ENCODE measurements at places on chromosomes 3 and 15.

- no peak for DNase-seq
Measured at GRCh38 chr3:126540342-126540849, 16.4 kb downstream of the CHST13 start.

GRCh38 chr3:16496008-16496407 lies 17.5 kb downstream of the RFTN1 start:
- no peak for DNase-seq

DNA sequence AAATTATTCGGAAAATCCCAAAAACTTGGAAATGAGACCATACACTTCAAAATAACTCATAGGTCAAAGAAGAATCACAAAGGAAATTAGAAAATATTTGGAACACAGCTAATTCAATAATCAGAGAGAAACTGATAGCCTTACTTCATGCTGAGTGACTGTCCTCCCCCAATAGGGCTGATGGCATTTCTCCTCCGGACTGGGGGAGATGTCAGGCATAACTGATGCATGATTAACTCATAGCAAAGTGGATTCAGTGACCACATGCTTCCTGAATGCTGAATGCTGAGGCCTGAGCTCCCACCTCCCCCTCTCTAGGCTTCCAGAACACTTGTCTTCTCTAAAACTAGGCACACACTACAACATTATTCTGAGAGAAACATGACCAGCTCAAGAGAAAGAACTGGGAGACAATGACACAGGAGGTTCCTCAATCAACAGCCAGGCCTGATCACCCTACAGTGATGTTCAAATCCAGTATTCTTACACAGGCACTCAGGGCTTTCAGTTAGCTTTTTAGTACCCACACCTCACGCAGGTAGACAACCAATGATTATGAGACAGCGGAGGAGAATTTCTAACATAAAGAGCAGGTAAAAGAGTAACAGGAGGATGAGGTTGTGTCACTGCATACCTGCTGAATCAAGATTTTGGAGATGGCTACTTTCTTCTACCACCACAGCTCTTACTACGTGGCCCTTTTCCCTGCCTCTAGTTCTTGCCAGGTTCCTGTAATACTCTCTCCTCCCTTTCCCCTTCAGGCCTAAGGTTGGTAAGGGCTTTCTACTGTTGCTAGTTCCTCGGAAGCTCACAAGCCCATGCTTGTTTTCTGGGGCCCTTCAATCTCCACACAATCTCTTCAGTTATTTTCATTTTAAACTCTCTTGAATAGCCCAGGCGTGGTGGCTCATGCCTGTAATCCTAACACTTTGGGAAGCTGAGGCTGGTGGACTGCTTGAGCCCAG lies 96.1 kb downstream of the FMN1 start:
- DNase-seq: no peak

DNA sequence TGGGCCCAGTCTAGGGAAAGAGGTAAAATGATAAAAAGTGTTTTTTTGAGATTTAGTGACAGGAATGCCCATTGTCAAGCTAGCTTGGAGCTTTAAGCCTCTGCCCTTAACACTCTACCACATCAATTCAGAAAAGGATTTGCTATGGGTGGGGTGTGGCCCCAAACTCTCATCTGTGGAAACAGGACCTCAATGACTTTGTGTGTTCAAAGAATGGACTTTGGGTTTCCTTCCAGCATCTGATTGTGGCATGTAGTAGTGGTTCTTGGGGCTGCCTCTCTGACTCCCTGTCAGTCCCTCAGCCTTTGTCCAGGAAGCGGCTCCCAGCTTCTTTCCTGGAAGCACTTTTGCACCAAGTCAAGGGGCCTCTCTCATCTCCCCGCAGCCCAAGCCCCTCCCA lies 56.1 kb downstream of the CCNL1 start:
- peak; percentile 37 for DNase-seq

DNA sequence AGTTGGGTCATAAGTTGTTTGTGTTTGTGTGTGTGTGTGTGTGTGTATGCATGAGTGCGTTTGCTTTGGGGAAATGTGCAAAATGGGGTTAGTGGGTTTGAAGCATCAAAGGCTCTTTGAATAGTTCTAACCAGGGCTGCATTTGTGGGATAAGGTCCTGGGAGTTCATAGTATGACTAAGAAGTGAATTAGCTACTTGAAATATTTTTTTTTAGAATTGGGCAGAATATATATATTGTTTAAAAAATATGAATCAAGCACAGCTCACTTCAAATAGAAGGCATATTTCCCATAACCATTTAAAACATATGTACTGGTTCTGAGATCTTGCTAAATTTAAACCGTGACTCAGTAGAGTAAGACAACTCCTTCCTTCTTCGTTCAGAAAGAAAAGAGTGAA lies 43.1 kb downstream of the IGF2BP2 start:
- DNase-seq: no peak

GRCh38 chr15:74782259-74783071 lies 585 bp downstream of the CSK start:
- no peak for DNase-seq

- DNase-seq: peak; percentile 76
Measured at GRCh38 chr3:64533617-64534317, 154.0 kb downstream of the ADAMTS9 start.

DNA sequence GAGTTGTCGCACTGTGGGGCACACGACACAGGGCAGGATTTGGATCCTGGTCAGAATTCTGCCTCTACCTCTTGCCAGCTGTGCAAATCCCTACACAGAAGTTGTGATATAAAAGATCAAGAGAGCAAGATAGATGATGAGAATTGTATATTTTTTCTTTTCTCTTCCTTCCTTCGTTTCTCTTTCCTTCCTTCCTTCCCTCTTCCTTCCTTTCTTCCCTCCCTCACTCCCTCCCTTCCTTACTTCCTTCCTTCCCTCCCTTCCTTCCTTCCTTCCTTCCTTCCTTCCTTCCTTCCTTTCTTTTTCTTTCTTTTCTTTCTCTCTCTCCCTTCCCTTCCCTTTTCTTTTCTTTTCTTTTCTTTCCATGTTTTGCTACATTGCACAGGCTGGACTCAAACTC lies 12.0 kb upstream of the AHSG start:
- DNase-seq: no peak

DNA sequence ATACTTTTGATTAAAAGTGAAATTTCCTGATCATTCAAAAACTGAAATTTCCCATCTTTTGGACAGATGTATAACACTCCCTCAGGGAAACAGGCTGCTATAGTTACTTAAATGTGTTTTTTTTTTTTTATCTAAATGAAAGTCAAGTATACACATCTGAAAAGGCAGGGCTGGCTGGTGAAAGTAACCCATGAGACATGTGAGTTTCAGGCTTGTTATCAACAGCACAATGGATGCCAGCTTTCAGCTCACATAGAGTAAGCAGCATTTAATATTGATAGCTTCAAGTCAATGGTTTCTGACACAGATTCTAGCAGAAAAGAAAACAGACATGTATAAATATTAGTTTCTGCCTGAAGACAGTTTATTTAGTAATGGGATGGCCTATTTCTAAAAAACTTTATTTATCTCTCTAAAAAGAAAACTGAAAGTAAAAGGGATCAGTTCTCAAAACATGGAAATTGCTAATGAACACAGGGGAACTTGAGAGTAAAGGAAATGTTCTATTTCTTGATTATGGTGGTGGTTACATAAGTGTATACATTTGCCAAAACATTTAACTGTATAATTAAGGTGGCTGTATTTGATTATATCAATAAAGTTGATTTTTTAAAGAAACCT lies 89.7 kb upstream of the CMC1 start:
- DNase-seq: no peak

DNA sequence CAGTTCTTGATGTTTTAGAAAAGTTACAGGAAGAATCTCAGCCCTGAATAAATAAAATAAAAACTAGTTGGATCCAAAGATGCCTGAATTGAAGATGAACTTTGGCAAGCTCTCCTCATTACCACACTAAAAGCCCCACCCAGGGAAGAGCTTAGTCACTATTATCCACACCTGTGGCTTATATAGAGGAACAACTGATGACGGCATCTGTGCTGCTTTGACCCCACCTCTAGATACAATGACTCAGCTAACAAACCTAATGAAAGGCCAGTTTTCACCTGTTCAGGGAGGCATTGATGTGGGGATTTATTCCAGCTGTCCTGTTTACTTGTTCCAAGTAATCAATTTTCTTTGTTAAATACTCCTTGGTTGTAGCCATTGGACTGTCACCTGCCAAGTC lies 604.7 kb upstream of the EPHA6 start:
- no peak for DNase-seq

DNA sequence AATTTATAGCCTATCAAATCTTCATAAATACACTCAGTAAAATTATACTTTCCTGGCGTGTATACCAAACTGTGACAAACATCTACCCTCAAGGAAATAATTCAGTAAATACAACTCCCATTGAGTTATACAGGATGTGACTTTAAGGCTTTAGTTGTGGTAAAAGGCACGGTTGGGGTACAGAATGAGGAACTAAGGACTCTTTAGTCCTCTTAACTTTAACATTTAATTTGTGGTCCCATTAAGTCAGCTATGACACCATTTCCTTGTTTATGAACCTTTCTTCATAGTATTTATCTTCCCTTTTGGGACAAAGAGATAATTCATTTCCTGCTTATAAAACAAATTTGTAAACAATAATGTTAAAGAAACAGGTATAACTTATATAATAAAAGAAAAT lies 30.2 kb downstream of the IFT80 start:
- DNase-seq: no peak

DNA sequence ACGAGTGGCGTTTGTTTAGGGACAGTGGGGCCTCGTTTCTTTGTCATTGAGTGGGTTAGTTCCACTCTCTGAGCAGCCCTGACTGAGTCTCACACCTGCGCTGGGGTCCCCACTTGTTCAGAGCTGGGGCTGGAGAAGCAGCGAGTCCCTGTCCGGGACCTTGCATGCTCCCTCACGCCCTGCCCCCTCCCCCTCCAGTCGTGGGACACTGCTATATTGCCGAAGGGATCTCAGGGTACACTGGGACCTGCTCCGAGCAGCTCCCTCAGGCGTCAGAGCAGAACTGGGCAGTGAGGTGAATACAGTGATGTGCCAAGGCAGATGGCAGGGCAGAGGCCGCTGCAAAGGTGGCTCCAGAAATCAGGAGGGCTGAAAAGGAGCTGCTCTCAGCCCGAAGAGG lies 59.9 kb upstream of the KLF13 start:
- DNase-seq: no peak

GRCh38 chr15:52183562-52184173 lies 7.5 kb downstream of the GNB5 start:
- no peak for DNase-seq

DNA sequence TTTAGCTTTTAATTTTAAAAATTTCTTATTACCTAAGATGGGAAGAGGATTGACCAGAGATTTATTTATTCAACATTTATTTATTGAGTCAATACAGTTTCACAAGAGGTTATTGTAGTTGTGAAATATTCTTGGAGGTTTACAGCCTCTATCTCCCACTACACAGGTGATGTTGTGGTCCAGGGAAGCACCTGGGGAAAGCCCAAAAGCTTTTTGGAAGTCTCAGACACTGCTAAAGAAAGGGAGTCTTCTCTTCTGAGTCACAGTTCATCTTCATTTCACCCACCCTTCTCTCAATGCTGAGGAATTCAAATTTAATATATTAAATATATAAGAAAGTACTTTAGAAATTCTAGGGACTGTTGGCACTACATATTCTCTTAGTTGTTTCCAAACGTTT lies 41.8 kb downstream of the SERPINI1 start:
- no peak for DNase-seq

GRCh38 chr15:31300208-31300661 lies 26.4 kb upstream of the KLF13 start:
- DNase-seq: no peak

GRCh38 chr3:107612664-107613084 lies 89.9 kb downstream of the BBX start:
- DNase-seq: no peak

GRCh38 chr3:27752926-27753325 lies 30.8 kb upstream of the EOMES start:
- no peak for DNase-seq

DNA sequence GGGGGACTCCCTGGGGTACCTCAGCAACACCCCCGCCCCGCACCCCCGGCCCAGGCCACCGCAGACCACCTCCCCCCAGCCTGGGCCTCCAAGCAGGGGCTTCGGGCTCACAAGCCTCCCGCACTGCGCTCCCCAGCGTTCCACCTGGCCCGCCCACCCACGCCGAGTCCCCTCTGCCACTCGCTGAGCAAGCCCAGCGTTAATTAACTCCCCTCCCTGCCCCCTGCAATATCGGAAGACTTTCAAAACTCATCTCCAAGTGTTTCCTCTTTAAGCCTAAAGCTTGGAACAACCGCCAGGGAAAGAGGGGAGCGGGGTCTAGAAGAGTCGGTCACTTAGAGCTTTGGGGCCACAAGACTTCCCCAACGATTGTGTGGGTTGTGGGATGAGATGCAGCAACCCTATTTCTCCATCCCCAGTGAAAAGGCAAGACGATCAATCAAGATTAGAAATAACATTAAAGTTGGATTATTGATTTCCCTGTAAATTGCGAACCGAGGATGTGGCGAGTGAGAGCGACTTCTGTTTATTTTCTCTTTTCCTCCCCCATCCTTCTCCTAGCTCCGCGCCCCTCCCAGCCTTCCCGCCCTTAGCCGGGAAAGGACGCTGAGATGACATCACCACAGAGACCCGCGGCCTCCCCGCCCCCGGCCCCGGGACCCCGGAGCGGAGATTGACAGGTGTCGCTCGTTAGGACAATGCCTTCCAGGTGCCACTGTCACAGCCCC lies 30.2 kb downstream of the NR2F2 start:
- DNase-seq: no peak

DNA sequence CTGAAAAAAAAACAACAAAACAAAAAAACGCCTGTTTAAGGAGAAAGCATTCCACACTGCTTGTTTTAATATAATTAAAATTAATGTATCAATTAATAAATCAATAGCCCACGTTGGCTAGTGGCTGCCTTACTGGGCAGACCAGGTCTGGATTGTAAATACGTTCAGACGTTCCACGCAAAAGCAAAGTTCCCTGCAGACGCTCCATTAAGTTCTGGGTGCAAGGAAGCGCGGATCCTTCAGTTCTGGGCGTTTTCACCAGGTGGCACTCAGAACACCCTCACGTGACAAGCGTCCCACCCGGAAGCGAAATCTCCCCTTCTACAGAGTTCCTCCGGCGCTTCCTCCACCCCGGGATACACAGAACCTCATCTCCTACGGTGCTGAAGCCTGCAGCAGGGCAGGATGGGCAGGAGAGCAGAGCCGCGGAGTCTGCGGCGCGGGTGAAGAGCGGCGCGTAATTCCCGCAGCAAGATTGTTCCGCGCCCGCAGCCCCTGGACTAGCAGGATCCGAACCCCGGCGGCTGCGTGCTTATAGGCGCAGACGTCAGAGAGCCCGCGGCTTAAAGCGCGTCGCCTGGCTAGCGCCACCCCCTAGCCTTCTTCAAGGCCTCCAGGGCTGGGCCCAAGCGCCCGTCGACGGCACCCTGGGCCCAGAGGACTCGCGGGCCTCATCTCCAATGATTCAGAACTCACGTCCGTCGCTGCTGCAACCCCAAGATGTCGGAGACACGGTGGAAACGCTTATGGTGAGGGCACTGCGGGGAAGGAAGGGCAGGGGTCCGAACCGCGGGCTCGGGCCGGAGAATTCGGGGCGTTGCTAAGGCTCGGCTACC lies at the start of gene SLC25A38:
Gene SLC25A38, plus strand, starts transcription at position 326 of the 836 bp plus-strand sequence. Its CDS starts 355 bp downstream, at position 681.
- DNase-seq: peak; percentile 93
